ENCODE measurements at places on chromosomes 2 and 18.

DNA sequence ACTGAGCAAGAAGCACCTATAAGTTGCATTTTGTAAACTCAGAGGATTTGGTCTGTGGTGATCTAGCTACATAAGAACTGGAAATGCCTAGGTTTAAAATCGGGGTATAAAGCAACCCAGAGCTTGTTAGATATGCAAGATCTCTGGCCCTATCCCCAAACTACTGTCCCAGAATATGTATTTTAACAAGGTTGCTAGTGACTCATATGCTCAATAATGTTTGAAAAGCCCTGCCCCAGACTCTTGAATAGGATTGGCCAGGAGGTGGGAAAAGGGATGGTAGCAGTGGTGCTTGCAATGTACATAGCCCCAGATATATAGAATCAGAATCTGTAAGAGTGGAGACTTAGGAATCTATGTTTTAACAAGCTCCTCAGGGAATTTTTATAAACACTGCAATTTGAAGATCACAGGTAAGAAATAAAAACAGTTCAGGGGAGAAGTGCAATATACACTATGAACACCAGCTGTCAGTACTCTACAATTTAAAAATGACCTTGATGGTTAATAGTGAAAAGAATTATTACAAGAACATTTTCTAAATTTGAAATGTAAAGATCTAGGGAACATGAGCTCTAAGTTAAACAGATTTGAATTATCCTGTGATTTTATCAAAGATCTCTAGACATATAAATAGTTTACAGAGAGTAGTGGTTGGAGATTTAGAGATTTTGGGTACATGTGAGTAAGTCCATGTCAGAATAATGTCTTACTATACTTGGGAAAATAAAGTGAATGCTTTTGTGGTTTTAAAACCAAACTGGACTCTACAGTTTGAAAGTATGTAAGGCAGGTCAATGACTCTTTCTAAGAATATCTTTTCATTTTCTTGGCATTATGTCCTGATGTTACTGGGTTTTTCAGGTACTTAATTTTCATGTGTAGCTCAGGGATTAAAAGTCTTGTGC, 7.7 kb upstream of the MMADHC start:
- DNase-seq, result no peak

GRCh38 chr2:186032102-186032738, 293.6 kb downstream of the FSIP2 start:
- no peak for DNase-seq

DNA sequence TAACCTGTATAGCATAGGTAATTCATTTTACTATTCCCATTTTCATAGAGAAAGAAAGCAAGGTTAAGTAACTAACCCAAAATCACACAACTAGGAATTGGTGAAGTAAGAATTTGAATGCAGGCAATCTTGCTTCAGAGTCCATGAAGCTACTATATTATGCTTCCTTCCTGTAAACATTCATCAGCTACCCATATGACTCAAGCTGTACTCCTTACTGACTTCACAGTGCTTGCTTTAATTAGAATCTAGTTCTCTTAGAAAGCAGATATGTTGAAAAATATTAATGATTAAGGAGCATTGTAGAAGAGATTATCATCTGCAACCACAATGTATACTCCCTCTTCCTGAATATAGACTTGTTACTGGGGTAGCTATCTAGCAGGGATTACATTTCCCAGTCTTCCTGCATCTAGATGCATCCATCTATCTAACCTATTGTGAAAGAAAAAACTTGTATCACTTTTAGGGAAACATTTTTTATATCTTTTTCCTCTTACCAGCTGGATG, 961.6 kb upstream of the CHAC2 start:
- no peak for DNase-seq

DNA sequence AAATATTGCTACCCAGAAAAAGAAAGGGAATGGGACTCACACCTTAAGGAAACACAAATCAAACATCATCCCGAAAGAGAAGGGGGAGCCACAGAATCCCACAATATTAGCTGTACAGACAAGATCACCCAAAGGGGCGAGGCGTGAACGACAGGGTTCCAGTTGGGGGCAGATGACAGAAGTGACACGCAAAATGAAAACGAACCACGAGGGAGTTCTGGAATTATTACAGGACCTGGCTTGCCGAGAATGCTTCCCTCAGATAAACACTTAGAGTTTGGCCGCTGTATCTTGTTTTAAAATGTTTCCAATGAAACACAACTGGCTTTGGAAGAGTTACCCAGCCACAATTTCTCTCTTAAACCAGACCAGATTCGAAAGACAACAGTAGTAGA, 60.4 kb downstream of the C2orf76 start:
- DNase-seq, result no peak

GRCh38 chr2:47313728-47314127, 89.2 kb upstream of the MSH2 start:
- no peak for DNase-seq

DNA sequence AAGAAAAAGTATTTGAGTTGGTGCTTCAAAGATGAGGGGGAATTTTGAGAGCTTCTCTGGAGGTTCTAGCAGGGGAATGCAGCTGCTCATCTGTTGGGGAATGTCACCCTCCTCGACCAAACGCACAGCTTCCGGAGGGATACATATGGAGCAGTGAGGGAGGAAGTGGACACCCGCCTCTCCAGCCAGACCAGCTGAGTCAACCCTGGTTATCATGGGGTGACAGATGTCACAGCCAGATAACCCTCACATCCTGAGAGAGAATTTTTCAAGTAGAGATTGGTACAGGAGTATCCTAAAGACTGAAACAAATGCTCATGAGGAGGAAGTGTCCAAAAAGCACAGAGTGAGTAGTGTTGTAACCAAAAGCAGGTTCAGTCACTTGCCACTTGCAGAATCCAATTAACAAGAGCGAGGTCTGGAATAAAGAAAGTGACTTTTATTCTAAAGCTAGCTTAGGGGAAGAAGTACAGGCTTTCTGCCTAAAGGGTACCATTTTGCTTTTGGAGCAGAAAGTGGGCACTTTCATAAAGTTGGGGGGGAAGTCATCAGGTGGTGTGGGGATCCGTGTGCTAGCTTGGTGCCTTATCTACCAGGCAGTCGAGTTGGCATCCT, 395.2 kb downstream of the RAD51AP2 start:
- no peak for DNase-seq

- no peak for DNase-seq
Observed at GRCh38 chr2:37469126-37469525, 124.7 kb downstream of the QPCT start.

DNA sequence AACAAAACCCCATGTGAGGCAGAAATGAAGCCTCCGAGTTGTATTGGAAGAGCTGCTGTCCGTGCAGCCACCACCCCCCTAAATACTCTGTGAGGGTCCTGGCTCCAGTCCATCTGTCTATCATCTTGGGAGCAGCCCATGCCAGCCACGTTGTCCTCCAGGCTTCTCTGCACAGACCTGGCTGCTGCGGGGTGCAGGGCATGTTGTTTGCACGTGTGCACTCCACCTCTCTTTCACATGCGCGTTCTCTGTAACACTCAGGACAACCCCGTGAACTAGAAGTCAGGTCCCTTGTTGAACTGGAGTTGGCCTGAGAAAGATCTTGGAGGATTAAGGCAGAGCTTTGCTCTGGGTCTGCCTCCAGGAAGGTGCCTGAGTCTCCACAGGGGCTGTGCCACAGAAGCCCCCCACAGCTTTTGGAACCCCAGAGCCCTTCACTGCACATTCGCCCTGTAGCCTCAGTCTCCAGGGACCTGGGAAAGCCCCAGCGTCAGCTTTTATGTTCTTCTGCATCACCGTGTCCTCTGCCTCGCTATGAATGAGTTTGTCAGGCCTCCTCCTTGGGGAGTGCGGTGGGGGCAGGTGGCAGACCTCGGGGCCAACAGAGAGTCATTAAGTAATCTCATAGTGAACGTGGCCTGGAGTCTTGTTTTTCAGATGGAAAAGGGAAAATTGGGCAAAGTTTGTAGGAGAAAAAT, 16.6 kb downstream of the RTP5 start:
- DNase-seq, result no peak

DNA sequence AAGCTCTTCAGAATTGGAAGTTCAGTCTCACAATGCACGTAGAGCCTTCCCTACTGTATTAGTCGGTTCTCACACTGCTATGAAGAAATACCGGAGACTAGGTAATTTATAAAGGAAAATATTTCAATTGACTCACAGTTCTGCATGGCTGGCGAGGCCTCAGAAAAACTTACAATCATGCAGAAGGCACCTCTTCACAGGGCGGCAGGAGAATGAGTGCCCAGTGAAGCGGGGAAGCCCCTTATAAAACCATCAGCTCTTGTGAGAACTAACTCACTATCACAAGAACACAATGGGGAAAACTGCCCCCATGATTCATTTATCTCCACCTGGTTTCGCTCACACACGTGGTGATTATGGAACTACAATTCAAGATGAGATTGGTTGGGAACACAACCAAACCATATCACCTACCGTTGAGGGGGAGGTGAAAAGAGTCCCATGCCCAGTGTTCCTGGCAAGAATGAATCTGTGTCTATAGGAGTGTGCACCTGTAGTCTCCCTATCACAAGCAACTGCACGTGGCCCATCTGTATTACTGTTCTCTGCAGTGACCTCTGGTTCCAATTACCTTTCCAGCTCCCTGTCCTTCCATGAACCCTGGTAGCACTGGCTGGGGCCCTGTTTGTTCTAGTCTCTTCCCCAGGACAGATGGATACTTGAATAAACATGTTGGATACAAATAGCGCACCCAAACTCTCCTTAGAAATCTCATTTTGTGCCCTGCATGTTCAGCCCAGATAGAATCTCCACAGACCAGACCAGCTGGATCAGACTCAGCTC, 44.4 kb upstream of the ATL2 start:
- DNase-seq, result no peak

DNA sequence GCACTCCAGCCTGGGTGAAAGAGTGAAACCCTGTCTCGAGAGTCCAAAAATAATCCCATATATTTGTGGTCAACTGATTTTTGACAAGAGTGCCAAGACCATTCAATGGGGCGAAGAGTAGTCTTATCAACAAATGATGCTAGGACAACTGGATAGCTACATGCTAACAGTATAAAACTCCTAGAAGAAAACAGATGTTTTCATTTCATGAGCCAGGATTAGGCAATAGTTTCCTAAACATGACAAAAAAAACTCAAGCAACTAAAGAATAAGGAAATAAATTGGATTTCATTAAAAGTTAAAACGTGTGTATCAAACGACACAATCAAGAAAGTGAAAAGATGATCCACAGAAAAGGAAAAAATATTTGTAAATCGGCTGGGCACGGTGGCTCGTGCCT, 6.3 kb downstream of the LIMS2 start:
- DNase-seq, result no peak

GRCh38 chr2:99801327-99801901, 311.6 kb upstream of the REV1 start:
- DNase-seq, result no peak

- no peak for DNase-seq
Observed at GRCh38 chr2:231393149-231394131, 2.1 kb upstream of the B3GNT7 start.

DNA sequence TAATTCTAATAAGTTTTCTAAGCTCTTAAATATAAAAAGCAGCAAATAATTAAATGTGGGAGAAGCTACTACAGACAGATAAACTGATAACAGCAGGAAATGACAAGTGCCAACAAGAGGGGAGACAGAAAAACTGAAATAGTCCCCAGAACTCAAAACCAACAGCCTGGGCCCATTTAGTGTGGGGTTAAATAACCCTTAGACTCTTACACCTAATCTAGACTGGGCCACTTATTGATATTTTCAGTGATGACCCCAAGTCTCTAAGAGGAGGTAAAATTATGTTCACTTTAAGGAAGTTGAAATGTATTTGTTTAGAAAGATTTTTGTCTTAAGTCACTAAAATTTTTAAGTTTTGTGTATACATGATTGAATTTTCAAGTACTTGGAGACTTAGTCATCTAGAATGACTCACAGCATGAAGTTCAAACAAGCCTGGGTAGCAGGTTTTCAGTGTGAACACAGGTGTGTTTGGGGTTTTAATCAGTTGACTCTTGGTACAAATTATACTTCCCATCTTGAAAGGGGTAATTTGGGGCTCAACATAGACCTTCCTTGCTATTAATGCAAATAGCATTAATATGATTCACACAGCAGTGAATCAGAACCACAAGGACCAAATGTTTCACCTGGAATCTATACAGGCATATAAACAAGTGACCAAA, 54.9 kb upstream of the MYO3B start:
- peak; percentile 3 for DNase-seq

Data from amniotic stem cell (primary cell).